ENCODE measurements at places on chromosomes 2 and 18. TPM values are rescaled to one million over a fixed set of nuclear protein-coding genes. Genes with fewer than 3 reads are reported as not detected.

GRCh38 chr2:239763433-239764097 is 261.6 kb downstream of the NDUFA10 start:
- no peaks in the 10 kb centered on the region for H3K36me3 ChIP-seq
- no peak overlapping the region for H3K27ac ChIP-seq
- H3K27me3 ChIP-seq, result no peaks in the 10 kb centered on the region
- no peaks in the 10 kb centered on the region for H3K4me1 ChIP-seq
- H3K4me3 ChIP-seq, result no peak overlapping the region
- peak; percentile 15 for DNase-seq

- H3K27me3 ChIP-seq, result no peaks in the 10 kb centered on the region
- H3K36me3 ChIP-seq, result no peaks in the 10 kb centered on the region
- no peak overlapping the region for H3K4me3 ChIP-seq
- H3K27ac ChIP-seq, result no peak overlapping the region
- H3K4me1 ChIP-seq, result no peaks in the 10 kb centered on the region
Measured at GRCh38 chr2:393711-394696, 106.1 kb upstream of the ALKAL2 start.

- H3K4me3 ChIP-seq, result no peak overlapping the region
- DNase-seq, result no peak
- no peaks in the 10 kb centered on the region for H3K36me3 ChIP-seq
- no peaks in the 10 kb centered on the region for H3K27me3 ChIP-seq
- no peaks in the 10 kb centered on the region for H3K4me1 ChIP-seq
Measured at GRCh38 chr2:138291805-138292204, 209.8 kb upstream of the SPOPL start.

GRCh38 chr2:84741182-84741822 is 139.6 kb downstream of the TRABD2A start:
- no peak overlapping the region for H3K4me3 ChIP-seq
- H3K4me1 ChIP-seq, result no peaks in the 10 kb centered on the region
- no peak for DNase-seq
- no peaks in the 10 kb centered on the region for H3K27me3 ChIP-seq
- H3K36me3 ChIP-seq, result no peaks in the 10 kb centered on the region

GRCh38 chr2:12317814-12318426 is 398.8 kb upstream of the TRIB2 start:
- no peak for DNase-seq
- peaks cover 8% of the 10 kb centered on the region for H3K4me1 ChIP-seq
- no peak overlapping the region for H3K4me3 ChIP-seq
- no peaks in the 10 kb centered on the region for H3K27me3 ChIP-seq
- no peak overlapping the region for H3K27ac ChIP-seq

Gene FRZB
- total RNA-seq, result 9.1 TPM

DNA sequence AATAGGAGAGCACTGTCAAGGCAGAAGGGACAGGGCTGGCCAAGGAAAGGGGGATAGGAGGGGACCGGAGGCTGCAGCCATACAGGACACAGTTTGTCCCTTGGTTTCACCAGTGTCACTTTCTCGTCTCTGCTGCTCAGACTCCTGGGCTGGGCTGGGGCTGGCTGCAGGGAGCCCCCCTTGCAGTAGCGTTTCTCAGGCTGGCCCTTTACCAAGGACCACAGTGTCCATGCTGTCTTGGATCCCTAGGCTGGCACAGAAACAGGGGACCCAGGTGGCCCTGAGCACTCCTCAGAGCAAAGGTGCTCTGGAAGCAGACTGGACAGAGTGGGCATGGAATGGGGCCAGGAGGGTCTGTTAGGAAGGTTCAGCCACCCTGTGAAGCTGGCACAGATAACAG is 34.8 kb downstream of the ATOH8 start:
- H3K27ac ChIP-seq, result no peak overlapping the region
- no peaks in the 10 kb centered on the region for H3K27me3 ChIP-seq
- no peaks in the 10 kb centered on the region for H3K36me3 ChIP-seq
- H3K4me3 ChIP-seq, result no peak overlapping the region
- peaks cover 3% of the 10 kb centered on the region for H3K4me1 ChIP-seq
- no peak for DNase-seq

DNA sequence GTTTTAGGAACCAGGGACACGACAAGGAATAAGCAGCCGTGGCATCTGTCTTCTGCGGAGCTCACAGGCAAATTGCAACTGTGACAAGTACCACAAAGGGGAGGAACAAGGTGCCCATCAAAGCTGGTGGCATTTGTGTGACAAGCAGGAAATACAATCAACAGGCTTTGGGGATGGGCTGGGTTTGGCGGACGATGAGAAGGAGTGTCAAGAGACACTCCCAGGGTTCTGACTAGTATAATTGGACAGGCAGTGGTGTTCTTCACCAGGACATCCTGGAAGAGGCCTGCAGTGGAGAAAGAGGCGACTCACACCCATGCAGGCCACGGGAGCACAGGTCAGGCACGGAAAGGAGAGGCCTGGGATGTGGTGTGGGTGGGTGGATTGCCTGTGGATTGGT is 14.2 kb upstream of the SPATA3 start:
- no peaks in the 10 kb centered on the region for H3K4me1 ChIP-seq
- H3K4me3 ChIP-seq, result no peak overlapping the region
- H3K36me3 ChIP-seq, result no peaks in the 10 kb centered on the region
- DNase-seq, result no peak
- H3K27me3 ChIP-seq, result no peaks in the 10 kb centered on the region

Gene SERPINB4
- total RNA-seq, result not detected

DNA sequence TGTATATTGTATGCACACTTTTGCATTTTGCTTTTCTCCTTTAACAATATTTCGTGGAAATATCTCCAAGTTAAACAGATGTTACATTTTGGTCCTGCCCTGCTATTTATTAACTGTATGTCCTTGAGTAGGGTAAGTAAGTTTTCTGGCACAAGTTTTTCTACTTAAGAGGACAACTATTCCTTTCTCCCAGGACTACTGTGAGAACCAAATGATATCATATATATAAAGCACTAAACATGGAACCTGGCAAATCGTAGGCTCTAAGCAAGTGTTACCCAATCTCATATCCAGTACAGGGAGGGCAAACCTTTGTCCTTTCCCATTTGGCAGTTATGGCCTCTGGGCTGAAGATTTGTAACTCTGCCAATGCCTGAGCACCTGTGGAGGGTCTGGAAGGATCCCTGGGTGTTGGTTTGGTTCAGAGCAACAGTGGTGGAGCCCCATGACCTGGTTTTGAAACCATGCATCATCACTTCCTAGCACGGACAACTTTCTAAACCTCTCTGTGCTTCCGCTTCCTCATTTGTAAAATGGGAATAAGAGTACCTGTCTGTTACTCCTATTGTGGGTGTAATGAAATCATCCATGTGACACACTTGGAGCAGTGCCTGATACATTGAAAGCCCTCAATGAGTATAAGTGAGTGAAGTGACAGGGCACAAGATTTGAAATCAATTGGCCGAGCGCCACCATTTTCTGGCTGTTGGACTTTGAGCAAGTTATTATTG is 28.3 kb upstream of the ICOS start:
- no peak overlapping the region for H3K27ac ChIP-seq
- peak; percentile 78 for DNase-seq
- no peaks in the 10 kb centered on the region for H3K27me3 ChIP-seq
- H3K36me3 ChIP-seq, result no peaks in the 10 kb centered on the region

Gene SMARCAL1
- total RNA-seq, result 34.0 TPM

GRCh38 chr2:1781291-1782080 is 37.2 kb upstream of the PXDN start:
- H3K27me3 ChIP-seq, result no peaks in the 10 kb centered on the region
- H3K36me3 ChIP-seq, result no peaks in the 10 kb centered on the region

Gene CXCR4
- total RNA-seq, result 446 TPM

DNA sequence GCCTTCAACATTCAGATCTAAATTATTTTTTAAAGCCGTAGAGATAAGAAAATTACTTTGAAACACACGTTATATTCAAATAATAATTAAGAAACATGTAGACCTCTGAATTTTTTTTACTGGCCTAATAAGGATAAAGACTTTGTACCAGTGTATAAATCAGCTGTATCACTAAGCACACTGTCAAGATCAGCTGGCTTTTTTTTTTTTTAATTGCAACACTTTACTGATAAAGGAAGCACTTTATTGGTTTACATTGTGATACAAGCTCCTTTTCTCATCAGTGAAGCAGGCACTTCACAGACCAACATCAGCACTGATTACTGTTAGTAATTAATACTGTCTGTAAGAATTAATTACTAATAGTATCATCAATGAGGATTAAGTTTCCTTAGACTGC is 88.5 kb downstream of the RBBP8 start:
- H3K4me1 ChIP-seq, result no peaks in the 10 kb centered on the region
- H3K4me3 ChIP-seq, result no peak overlapping the region
- H3K27me3 ChIP-seq, result no peaks in the 10 kb centered on the region
- H3K36me3 ChIP-seq, result no peaks in the 10 kb centered on the region

Gene NAT8
- not detected for total RNA-seq

DNA sequence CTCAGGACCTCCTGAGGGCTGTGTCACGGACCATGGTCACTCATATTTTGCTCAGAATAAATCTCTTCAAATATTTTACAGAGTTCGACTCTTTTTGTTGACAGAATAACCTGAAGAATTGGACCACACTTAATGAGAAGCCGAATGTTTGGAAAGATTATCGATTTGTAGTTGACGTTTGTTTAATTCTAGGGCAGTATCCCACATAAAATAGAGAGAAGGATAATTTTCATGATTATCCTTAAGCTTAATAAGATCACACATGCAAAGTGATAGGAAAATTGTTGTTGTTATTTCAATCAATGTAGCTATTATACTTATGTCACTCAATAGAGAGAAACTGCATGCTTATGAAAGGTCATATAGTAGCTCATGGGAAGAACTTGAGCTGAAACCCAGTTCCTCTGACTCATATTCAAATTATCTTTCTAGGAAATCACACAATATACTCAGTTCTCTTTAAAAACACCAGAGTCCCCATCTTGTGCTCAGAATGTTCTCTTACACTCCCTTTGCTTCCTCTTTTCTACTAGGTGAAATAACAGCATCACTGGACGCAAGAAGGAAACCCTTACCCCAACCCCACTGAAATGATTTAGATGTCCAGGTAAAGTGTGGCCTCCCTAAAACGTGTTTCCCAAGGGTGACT is 982.1 kb downstream of the TSN start:
- H3K4me3 ChIP-seq, result no peak overlapping the region

Gene EVA1A
- total RNA-seq, result 0.70 TPM

GRCh38 chr18:37483221-37483971 is 82.2 kb downstream of the CELF4 start:
- no peaks in the 10 kb centered on the region for H3K36me3 ChIP-seq
- no peaks in the 10 kb centered on the region for H3K27me3 ChIP-seq
- H3K27ac ChIP-seq, result no peak overlapping the region
- DNase-seq, result no peak
- no peaks in the 10 kb centered on the region for H3K4me1 ChIP-seq

Measured in Peyer's patch (tissue), 4 donors.